ENCODE measurements at places on chromosomes 7 and 10. TPM values are rescaled to one million over a fixed set of nuclear protein-coding genes. Genes with fewer than 3 reads are reported as not detected.

DNA sequence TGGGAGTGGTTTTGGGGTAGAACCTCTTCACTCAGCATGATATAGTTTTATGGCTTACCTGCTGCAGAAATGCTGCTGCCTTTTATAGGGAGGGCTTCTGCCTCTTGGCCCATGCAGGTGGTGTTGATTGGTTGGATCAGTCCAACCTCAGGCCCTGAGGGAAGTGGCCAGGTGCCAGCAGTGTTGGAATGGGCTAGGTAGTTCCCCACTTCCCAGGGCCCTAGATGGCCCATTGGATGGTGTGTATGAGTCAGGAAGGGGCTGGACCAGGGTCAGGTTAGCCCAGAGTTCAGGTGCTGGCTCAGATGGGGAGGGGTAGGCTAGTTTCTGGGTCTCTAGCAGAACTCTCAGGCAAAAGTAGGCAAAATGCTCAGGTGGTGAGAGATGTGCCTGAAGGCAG, 455.5 kb downstream of the CCSER2 start:
- DNase-seq: no peak

- no peak for DNase-seq
Measured at GRCh38 chr10:101319241-101319915, 34.6 kb upstream of the BTRC start.

DENND2A gene
- 37.3 TPM for polyA plus RNA-seq

- no peak for DNase-seq
Measured at GRCh38 chr10:103652599-103653281, 159.2 kb downstream of the NEURL1 start.

DNA sequence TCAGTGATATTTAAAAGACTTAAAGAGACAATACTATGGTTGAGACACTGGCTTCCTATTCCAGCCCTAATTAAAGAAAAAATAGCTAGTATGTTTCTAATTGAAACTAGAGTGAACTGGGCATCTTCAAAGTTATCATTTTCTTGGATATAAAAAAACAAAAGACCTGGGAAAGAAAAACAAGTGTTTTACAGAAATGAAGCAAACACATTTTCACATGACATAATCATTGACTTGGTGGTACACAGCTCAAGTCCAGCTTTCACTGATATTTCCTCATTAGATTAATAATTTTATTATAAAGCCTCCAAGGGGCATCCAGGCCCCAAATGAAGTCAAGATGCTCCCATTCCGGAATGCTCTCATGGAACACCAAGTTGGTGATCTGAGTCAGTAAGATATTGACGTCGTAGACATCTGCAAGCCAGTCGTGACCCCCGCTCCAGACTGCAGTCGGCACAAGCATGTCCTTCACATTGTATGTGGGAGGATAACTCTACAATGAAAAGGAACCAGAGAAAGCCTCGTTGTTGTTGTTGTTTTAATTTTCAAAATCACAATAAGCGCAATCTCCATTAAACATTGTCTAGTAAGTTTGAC, 7.5 kb upstream of the CH25H start:
- no peak for DNase-seq

PNLIPRP2 gene
- not detected for polyA plus RNA-seq

DNA sequence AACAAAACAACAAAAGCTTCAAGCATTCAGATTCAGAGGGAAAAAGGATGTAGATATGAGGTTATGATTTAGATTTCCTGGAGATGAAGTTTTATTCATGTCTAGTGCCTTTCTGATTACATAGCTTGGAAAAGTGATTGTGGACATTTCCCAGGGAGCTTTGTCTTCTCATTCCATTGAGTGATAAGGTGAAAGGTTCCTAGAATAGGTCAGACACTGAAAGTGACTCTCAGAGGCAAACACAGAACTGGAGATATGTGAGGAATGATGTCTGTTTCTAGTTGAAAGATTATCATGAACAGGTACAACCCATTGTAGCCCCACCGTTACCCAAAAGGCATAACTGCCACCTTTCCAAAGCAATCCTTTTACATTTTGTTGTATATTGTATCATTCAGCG, 179.5 kb downstream of the CDCA7L start:
- no peak for DNase-seq

DNA sequence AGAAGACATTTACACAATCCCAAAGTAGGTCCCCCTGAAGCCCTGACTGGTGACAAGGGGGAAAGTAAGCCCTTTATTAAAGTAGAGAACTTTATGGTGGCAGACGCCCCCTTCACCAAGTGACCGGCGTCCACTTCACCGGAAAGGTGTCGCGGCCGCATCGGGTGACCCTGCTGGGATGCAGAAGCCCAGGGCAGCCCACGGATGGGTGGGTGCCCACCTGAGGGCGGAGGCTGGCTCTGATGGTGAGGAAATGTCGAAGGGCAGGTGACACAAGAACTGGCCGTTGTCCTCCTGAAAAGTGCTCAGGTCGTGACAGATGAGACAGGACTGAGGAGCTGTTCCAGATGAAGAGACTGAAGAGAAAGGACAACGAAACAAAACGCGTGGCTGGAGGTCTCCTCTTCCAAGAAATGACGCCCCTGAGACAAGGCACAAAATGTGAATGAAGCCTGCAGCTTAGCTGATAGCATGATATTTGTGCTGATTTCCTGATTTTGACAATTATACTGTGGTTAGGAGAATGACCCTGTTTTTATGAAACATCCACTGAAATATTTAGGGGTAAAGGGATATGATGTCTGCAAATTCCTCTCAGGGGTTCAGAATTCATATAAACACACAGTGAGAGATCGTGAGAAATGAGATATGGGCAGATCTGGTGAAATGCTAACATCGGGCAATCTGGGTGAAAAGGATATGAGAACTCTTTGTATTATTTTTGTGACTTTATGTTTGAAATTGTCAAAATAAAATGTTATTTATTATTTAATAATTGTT, 123.9 kb downstream of the PRKAG2 start:
- DNase-seq: no peak

GRCh38 chr10:99779335-99779734, 3.1 kb upstream of the ABCC2 start:
- DNase-seq: no peak

ANXA8L1 gene
- 0.30 TPM for polyA plus RNA-seq

DNA sequence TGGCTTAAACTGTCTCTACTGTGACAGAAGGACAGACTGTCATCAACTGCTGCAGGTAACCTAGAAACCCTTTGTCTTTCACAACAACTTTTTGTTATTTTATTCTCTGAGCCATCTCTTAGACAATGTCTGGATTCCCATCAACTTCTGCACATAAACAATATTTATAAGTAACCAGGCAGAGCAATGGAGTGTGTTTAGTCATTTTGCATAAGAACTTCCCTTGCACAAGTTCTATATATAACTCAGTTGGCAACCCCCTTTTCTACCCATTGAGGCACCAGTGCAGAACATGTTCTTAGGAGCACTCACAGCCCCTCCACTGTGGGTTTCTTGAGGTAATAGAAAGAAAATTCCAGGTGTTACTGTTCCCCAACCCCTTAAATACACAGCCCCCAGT, 65.0 kb upstream of the IL6 start:
- no peak for DNase-seq

COL17A1 gene
- polyA plus RNA-seq: 0.30 TPM

DNA sequence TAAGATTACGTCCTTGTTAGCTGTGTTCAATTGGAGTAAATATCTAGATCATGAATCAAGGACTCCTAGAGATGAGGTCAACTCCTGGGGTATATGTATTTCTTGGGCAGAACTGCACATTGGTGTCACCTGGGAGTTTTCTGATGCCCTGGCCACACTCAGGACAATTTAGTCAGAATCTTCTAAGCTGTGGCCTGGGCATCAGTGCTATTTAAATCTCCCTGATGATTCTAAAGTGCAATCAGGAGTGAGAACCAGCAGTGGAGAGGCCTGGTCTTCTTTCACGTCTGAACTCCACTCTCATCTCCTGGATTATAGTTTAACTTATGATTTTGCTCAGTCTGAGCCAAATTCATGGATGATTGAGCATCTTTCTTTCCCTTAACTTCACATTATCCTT, 218.0 kb downstream of the BMPER start:
- no peak for DNase-seq

- DNase-seq: no peak
Measured at GRCh38 chr7:79285756-79286155, 167.7 kb downstream of the MAGI2 start.

DNA sequence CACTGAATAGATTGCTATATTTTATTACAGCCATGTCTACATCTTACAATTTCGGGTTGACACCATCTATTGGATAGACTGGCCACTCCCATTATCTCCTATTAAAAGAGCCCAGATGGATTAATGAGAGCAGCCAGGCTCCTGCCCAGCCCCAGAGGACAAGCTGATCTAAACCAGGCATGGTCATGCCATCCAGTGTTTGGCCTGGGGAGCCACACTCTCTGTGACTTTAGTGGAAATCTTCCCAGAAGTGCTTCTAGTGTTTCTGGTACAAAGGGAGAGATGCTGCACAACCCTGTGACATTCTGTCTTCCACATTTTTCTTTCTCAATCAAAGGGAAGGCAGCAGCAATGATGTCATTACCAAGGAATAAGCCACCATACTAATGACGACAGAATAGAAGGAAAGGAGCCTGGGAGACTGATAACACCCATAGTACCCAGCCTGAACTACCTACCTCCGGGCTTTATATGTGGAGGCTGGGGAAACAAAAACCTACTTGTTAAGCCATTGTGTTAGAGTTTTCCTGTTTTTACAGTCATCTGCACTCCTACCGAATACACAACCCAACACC, 5.0 kb downstream of the NEBL start:
- DNase-seq: no peak

TMEM273 gene
- 2.5 TPM for polyA plus RNA-seq

DNA sequence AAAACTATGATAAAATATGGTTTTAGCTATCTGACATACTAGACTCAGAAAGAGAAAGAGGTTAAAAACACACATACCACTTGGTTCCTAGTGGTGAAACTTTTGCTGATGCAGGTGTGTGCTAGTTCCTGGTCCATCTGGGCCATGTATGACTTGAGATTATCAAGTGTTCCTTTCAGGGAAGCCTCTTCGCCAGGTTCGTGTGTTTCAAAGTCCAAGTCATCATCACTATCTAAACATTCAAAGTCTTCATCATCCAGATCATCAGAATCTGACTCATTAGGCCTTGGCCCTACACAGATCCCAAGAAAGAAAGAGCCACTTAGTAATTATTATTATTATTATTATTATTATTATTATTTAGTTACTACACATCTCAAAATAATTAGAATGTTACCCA, 26.4 kb downstream of the NUDT13 start:
- no peak for DNase-seq

LIPK gene
- not detected for polyA plus RNA-seq

DYDC1 gene
- 0.64 TPM for polyA plus RNA-seq

IL6 gene
- not detected for polyA plus RNA-seq

- DNase-seq: no peak
Measured at GRCh38 chr7:150738092-150738491, 874 bp downstream of the GIMAP5 start.

DNA sequence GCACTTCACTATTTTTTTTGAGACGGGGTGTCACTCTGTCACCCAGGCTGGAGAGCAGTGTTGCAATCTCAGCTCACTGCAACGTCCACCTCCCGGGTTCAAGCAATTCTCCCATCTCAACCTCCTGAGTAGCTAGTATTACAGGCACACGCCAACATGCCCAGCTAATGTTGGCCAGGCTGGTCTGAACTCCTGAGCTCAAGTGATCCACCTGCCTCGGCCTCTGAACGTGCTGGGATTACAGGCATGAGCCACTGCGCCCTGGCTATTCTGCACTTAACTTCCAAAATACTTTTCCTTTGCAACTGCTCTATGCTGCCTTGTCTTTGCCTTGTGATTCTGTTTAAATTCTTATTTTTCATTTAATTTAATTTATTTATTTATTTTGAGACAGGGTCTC, 67.0 kb upstream of the ZNF479 start:
- no peak for DNase-seq

DNA sequence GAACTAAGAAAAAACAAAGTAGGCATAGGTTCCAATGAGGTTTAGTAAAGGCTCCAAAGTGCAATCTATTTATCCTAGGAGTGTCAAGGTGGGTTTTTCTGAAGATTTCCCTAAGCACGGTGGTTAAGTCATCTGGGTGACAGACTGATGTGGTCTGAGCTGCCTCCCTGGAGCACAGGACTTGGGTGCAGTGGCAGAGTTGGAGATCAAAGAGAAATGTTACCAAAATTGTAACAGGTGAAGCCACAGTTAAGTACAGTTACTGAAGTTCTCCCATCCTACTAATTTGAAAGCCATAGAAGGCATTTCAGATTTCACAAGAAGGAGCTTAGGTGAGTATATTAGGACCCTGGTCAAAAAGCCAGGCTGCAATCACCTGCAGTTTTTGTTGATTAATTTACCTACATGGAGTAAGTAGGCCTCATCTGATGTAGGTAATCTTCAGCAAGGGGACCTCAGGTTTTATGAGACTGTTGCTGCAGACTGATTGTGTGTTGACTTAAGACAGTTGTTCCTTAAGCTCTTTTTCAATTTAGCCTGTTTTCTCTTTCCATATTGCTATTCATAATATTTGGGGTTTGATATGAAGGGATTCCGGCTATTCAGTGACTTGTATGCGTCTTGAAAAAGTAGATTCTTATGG, 3.0 kb downstream of the DLX6 start:
- no peak for DNase-seq

DNA sequence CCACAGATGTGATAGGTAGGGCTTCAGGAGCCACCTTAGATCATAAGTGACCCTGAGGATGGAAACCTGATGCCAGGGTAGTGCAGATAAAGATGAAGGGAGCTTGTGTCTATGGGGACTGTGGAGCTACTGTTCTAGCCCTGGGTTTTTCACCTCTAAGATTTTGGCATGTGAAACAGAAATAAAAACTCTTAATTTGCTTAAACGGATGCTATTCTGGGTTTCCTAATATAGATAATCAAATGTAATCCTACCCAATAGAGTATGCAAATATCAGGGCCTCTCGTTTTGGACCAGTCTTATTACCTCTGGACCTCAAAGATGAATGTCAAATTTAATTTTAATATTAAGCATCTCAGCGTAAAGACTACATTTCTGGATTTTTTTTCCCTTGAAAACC, 49.3 kb downstream of the ABCB4 start:
- no peak for DNase-seq

GRCh38 chr7:300048-300447, 10.1 kb downstream of the FOXL3 start:
- DNase-seq: no peak

DNA sequence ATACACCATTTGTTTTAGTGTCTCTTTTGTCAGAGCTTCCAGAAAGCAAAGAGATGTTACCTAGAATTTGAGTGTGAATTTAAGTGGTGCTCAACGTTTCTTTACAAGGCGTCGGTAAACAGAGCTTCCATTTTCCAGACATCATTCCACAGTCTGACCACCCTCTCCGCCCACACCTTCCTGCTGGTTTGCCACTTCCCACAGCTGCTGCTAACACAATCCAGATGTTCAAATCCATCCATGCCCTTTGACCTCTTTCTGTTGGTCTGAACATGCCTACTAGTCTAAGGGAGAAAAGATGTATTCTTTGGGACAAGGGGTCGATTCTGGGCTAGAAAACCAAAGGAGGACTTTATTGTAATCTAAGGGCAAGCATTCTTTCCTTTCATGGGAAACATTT, 86.1 kb downstream of the FAM107B start:
- DNase-seq: no peak

DNA sequence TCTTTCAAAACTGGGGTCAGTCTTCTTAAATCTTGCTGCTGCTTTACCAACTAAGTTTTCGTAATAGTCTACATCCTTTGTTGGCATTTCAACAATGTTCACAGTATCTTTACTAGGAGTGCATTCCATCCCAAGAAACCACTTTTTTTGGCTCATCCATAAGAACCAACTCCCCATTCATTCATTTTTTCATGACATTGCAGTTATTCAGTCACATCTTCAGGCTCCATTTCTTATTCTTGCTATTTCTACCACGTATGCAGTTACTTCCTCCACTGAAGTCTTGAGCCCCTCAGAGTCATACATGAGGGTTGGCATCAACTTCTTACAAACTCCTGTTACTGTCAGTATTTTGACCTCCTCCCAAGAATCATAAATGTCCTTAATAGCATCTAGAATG, 392.3 kb downstream of the DGKB start:
- no peak for DNase-seq

IGFBP1 gene
- 0.66 TPM for polyA plus RNA-seq

Measured in renal pelvis (tissue), 12 donors.